Sigmoid colon (tissue), 7 donors: ENCODE measurements at places on chromosomes 11 and 22. TPM values are rescaled to one million over a fixed set of nuclear protein-coding genes. Genes with fewer than 3 reads are reported as not detected.

MFRP gene
- 0.14 TPM for total RNA-seq

TBX10 gene
- not detected for total RNA-seq

FAM83F gene
- under 0.01 TPM for total RNA-seq

OR51I1 gene
- 2.2 TPM for total RNA-seq

RIMBP3C gene
- not detected for total RNA-seq

FGF4 gene
- total RNA-seq: not detected

ARHGAP8 gene
- 0.81 TPM for total RNA-seq

PRSS23 gene
- total RNA-seq: 132 TPM

EIF3F gene
- total RNA-seq: 210 TPM

CHRM1 gene
- 0.36 TPM for total RNA-seq

SLC1A2 gene
- 0.36 TPM for total RNA-seq

KMT5B gene
- total RNA-seq: 38.8 TPM

SLC5A12 gene
- not detected for total RNA-seq

APOL5 gene
- not detected for total RNA-seq

APOA5 gene
- not detected for total RNA-seq

JAML gene
- total RNA-seq: 6.1 TPM

ALG9 gene
- total RNA-seq: 40.4 TPM

PGA5 gene
- not detected for total RNA-seq

KRTAP5-7 gene
- not detected for total RNA-seq

ASPHD2 gene
- 1.4 TPM for total RNA-seq

PANX3 gene
- not detected for total RNA-seq

OR4C12 gene
- not detected for total RNA-seq

TTC36 gene
- 3.3 TPM for total RNA-seq

TXNRD2 gene
- total RNA-seq: 21.6 TPM

RAD9A gene
- 15.8 TPM for total RNA-seq

VWCE gene
- 1.1 TPM for total RNA-seq

UPK3A gene
- not detected for total RNA-seq

GLB1L2 gene
- 55.7 TPM for total RNA-seq

SLC5A4 gene
- total RNA-seq: not detected

FOLR1 gene
- not detected for total RNA-seq

OR56A4 gene
- not detected for total RNA-seq

OR8G5 gene
- total RNA-seq: not detected

SCUBE2 gene
- total RNA-seq: 10.9 TPM

CRY2 gene
- 44.1 TPM for total RNA-seq

OR8D4 gene
- total RNA-seq: not detected

ARSA gene
- 19.3 TPM for total RNA-seq

CST6 gene
- total RNA-seq: not detected

SLC37A2 gene
- 7.4 TPM for total RNA-seq

SHANK2 gene
- total RNA-seq: 20.3 TPM

CNTF gene
- total RNA-seq: 1.7 TPM

ASCL2 gene
- 0.28 TPM for total RNA-seq

CTNND1 gene
- 66.0 TPM for total RNA-seq

ZNF70 gene
- total RNA-seq: 2.9 TPM

NOX4 gene
- total RNA-seq: 27.8 TPM

SLC16A8 gene
- total RNA-seq: not detected

KLHL35 gene
- 1.1 TPM for total RNA-seq

SCGB1A1 gene
- total RNA-seq: not detected

SERGEF gene
- 50.4 TPM for total RNA-seq

CCDC73 gene
- total RNA-seq: not detected

KRTAP5-9 gene
- not detected for total RNA-seq
